COR-L47 (cell line): ENCODE measurements at places on chromosomes 13 and 19.

DNA sequence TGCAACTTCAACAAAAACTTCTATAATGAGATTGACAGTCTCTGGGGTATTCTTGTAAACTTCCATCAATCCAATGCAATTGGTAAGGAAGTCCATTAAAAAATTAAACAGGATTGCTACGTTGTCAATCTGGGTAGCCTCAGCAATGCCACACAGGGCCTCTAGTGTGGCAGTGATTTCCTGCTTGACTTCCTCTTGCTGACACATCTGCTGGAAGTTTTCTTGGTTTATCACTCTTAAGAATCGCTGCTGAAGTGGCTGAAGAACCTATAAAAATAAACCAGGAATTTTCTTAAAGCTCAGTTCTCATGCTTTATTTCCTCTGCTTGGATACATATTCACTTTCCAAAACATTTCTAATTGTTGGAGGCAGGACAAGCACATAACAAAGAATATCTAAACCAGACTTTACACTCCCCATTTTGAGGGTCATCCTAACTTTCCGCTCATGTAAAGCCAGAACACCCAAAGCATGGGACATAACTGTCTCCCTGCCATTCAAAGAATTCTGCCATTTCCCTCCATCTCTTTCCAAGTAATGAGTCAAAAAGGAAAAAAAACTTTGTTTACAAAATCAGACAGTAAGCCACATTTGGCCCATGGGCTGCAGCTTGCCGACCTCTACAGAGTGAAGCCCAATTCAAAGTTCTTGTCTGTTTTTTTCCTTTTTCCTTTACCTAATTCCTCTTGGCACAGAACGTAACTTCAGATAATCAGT, 23.2 kb upstream of the EEF1AKMT1 start:
- no peak for DNase-seq

- DNase-seq = no peak
Observed at GRCh38 chr19:40134866-40135265, 44.1 kb upstream of the ZNF780A start.

DNA sequence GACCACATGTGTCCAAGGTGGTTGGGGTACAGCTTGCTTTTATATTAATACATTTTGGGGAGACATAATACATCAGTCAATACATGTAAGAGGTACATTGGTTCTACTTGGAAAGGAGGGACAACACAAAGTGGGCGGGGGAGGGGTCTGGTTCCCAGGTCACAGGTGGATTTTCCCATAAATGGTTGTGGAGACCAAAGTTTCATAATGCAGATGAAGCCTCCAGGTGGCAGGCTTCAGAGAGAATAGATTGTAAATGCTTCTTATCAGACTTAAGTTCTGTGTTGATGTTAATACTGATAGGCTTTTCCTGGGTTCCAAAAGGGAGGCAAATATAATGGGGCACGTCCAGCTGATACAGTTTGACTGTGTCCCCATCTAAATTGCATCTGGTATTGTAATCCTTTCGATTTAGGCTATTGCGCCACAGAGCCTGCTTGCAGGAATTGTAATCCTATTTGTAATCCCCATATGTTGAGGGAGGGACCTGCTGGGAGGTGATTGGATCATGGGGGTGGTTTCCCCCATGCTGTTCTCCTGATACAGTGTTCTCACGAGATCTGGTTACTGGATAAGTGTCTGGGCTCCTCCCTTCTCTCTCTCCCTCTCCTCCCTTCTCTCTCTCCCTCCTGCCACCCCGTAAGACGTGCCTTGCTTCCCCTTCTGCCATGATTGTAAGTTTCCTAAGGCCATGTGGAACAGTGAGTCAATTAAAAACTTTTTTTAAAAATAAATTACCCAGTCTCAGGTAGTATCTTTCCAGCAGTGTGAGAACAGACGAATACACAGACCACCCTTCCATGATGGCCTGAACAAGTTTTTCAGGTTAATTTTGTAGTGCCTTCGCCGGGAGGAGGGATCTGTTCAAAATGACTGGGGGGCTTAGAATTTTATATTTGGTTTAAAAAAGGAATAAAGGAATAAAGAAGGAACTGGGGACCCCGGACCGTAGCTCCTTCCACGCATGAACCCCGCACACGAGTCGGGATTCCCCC, 44.9 kb downstream of the ZNF823 start:
- peak; percentile 51 for DNase-seq

GRCh38 chr19:10712045-10712444, 5.8 kb upstream of the DNM2 start:
- no peak for DNase-seq

DNA sequence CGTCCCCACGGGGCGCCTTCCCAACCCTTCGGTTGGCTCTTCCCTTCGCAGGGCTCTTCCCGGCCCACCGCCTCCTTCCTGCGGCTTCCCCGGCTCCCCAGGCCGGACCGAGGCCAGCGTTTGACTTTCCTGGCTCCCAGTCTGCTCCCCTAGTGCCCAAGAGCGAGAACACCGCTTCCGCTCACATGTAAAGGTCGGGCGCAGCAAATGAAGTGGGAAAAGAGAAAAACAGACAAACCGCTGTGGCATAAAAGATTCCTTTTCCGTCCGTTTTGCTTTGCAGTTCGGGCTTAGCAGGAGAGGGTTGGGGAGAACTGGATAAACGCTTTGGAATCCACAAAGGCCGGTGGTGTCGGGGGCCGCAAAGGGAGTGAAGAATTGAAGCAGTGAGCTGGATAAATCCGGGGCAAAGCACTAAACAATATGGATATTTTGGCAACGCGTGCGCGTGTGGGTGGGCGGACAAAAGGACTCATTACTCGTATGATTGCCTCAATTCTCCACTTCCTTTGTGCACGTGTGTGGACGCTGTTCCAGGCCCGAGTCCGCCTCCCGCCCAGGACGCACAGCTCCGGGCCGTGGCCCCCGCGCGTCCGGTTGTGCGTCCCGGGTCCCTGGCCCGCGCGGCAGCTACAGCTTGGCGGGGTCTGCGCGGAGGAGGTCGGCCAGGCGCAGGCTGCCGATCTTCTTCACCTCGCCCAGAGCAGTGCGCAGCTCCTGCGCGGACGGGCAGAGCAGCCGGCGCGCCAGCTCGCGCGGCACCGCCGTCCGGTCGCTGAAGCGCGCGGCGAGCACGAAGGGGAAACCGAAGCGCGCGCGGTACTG, 8.6 kb upstream of the CDX2 start:
- no peak for DNase-seq

- DNase-seq = no peak
Observed at GRCh38 chr13:102872131-102872530, 26.3 kb downstream of the ERCC5 start.

DNA sequence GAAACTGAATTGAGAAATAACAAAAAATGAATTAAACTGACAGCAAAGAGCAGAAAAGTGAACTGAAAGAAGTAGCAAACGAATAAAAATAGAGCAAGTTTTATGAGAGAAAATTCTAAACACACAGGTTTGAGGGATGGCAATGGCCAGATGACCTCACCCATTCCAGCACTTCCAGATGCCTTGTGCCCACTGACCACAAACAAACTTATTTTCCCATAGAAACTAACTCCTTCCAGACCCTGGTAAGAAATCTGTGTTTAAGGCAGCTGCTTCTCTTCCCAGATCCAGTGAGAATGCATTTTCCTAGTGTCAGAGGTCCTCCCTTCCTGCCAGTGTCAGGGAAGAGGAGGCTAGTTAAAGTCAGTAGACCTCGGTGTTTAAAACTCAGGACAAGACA, 51.7 kb downstream of the RXFP2 start:
- no peak for DNase-seq

- peak; percentile 84 for DNase-seq
Observed at GRCh38 chr19:36169084-36169760, 17.0 kb upstream of the COX7A1 start.

- DNase-seq = no peak
Observed at GRCh38 chr13:107450931-107451330, 764.4 kb downstream of the LIG4 start.

- DNase-seq = no peak
Observed at GRCh38 chr19:35225951-35226350, 2.6 kb downstream of the FAM187B start.

DNA sequence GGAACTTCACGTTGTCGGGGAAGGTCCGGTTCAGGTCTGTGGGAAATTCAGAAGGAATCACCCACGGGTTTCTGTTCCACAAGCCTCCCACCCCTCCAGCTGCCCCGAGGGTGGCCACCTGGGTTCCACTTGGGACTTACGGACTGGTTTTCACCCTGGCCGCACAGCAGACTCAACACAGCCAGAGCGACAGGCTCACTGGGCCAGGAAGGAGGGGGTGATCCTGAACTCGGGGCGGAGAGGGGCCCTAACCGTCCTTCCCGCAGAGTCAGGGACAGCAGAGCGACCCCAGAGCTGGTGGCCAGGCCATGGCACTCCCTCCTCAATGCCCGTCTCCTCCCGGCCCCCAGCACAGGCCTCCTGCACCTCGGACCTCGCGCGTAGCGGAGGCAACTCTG, 13.0 kb downstream of the GRTP1 start:
- no peak for DNase-seq

DNA sequence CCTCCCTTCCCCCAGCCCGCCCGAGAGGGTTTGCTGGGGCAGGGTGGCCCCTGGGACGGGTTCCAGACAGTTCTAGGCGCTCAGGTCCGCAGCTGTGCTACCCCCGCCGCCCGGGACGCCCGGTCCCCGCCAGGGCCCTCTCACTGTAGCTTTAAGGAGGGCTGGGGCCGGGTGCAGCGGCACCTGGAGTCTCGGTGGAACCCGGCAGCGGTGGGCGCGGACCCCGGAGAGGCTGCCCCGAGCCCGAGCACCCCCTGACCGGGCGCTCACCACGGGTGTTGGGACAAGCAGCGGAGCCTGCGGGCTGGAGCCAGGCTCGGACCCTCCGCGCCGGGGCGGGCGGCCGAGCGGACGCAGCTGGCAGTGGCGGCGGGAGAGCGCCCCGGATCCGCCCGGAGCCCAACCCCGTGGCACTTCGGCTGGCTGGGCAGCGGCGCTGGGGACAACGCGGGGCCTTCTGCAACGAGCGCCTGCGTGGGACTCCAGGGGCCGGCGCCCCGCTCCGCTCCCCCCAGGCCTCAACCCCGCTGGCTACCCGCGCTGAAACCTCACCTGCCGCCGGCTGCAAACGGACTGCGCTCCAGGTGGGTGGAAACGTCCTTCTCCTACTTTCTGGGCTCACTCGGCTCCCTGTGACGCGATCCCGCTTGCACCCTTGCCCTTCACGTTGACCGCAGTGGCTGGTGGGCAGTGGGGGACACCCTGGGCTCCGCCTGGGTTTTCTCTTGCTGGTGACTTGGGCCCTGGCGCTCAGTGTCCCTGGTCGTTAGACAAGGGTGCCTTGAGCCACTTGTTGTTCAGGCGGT, 81.1 kb downstream of the ZNF429 start:
- no peak for DNase-seq

- no peak for DNase-seq
Observed at GRCh38 chr13:28528848-28529247, 33.9 kb upstream of the FLT1 start.

DNA sequence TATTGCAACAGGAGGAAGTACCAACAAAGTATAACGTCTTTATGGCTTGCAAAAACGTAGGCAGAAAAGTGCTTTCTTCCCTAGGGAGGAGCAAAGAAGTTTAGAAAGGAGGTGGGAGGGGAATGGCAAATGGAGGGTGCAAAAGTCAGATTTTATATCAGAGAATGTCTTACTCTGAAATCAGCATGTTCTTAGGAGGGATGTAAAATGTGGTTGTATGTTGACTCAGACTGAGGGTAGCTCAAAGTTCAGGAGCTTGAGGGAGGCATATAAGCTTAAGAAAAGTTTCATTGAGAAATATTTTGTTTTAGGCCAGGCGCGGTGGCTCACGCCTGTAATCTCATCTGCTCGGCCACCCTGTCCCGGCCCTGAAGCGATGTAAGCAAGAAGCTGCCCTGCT, 1.7 kb downstream of the ZNF90 start:
- no peak for DNase-seq

GRCh38 chr19:407511-408440, 1.2 kb downstream of the C2CD4C start:
- DNase-seq = no peak

DNA sequence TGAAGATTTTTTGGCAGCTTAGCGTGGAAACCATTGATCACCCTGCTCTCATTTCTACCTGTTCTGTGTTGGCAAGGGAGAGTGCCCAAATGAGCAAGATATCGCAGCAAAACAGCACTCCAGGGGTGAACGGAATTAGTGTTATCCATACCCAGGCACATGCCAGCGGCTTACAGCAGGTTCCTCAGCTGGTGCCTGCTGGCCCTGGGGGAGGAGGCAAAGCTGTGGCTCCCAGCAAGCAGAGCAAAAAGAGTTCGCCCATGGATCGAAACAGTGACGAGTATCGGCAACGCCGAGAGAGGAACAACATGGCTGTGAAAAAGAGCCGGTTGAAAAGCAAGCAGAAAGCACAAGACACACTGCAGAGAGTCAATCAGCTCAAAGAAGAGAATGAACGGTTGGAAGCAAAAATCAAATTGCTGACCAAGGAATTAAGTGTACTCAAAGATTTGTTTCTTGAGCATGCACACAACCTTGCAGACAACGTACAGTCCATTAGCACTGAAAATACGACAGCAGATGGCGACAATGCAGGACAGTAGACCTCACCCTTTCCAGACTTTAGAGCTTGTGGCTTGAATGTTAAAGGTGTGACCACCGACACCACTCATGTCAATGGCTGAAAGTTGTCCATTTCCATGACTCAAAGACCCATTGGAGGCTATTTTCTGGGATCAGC, 5.8 kb downstream of the CEBPG start:
- DNase-seq = no peak
